Renal cortex interstitium (tissue), 15 donors: ENCODE measurements at places on chromosomes 2 and 18.

- no peak for DNase-seq
Measured at GRCh38 chr2:190717306-190717705, 68.4 kb downstream of the NAB1 start.

- DNase-seq, result no peak
Measured at GRCh38 chr2:205535001-205535400, 147.3 kb upstream of the NRP2 start.

- DNase-seq, result no peak
Measured at GRCh38 chr18:9760641-9761040, 52.5 kb downstream of the RAB31 start.

DNA sequence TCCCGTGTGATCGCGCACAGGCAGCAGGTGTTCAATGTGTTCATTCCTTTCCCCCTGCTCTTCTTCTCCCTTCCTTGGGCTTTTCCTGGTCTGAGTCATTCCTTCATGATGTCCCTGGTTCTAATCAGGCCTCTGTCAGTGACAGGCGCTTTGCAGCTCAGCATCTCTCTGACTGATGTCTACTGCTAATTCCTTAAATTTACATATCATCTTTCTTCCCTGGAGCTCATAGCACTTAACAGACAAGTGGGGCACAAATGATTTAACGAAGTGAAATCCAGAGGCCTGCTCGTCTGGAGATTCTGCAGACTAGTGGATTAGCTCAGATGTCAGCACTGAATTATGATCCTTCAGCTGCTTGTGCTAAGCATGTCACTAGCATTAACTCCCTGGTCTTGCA, 77.9 kb downstream of the NRP2 start:
- DNase-seq, result no peak

GRCh38 chr2:215401896-215402379, 33.9 kb downstream of the FN1 start:
- DNase-seq, result no peak

GRCh38 chr18:49041435-49042245, 90.9 kb upstream of the SMAD7 start:
- peak; percentile 47 for DNase-seq

GRCh38 chr2:162242586-162243280, 512 bp downstream of the FAP start:
- DNase-seq, result no peak

GRCh38 chr2:85644909-85645308, 23.1 kb downstream of the SFTPB start:
- no peak for DNase-seq

GRCh38 chr2:9187620-9188214, 18.9 kb upstream of the ASAP2 start:
- DNase-seq, result no peak

DNA sequence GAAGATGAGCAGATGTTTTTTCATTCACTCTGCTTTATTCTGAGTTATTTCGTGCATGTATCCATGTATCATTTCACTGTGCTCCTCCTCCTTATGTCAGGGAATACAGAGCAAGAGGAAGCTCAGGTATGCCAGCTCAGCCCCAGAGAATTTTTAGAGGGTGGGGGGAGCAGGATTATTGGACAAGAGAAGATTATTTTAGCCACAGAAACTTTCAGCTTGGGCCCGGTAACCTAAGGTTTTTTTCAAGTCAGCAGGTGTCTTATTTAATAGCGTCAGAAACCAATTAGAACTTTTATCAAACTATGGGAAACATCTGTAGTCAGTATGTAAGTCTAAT, 232.9 kb upstream of the SIX3 start:
- no peak for DNase-seq

- DNase-seq, result no peak
Measured at GRCh38 chr2:239948100-239948881, 76.9 kb downstream of the NDUFA10 start.

DNA sequence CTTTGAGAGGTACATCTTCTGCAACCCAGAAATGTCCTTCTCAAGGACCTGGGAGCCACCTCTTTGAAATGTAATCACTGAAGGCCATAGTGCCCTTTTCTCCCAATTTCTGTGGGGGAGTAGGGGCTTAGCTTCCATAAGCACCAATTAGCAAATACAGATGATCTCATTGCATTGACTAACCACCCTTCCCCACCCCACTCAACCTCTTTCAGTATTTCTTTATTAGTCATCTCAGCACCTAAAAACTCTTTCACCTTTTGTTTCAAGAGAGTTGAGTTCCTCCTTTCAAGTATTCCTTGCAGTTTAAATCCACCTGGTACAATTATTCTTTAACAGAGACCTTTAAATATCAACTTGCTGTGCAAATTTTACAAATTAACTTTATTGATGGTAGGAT, 1011.8 kb upstream of the CDH2 start:
- no peak for DNase-seq

DNA sequence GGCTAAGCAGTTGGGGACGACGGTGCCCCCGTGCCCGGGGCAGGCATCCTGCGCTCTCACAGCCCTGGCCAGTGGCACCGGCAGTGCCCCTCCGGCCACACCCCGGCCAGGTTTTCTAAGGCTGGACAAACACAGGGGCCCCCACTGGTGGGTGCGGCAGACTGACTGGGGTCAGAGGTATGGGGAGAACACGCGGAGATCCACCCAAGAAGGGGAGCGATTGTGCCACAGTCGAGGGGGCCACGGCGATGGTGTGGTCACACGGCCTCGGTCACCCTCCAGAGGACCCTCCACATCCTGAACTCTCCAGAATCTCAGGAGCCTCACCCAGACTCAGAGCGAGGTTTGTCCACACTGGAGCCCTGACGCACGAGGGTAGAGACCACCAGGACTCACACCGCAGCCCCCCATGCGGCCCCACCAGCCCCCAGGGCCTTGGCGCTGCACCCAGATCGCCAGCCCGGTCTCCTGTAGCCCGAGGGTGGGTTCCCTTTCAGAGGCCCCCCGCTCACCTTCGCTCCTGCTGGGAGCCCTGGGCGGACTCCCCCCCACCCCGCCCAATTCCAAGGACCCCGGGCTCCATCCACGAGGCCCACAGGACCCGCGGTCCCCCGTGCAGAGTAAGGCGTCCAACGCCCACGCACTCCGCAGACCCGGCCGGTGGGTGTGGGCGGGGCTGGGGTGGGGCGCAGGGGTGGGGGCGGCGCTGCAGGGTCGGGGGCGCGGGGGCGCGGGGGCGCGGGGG, 15.2 kb downstream of the PDCD1 start:
- DNase-seq, result no peak

- DNase-seq, result no peak
Measured at GRCh38 chr2:10372203-10372861, 69.6 kb downstream of the HPCAL1 start.

- DNase-seq, result no peak
Measured at GRCh38 chr2:29278966-29279365, 163.8 kb downstream of the CLIP4 start.

DNA sequence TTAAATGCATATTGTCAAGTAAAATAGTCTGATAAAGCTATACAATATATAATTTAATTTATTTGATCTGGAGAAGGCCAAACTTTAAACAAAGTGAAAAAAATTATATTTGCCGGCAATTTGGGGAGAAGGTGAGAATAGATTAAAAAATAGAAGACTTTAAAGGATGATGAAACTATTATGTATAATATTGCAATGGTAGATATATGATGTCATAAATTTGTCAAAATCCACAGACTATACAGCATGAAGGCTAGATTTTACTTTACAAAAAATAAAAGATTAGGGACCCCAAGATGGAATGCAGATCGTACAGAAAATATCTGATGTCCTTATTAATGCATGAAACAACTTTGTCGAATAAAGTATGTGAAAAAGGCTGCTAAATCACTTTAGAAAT, 67.3 kb upstream of the MAL start:
- DNase-seq, result no peak

- DNase-seq, result no peak
Measured at GRCh38 chr2:45505138-45505537, 105.9 kb downstream of the SRBD1 start.

- no peak for DNase-seq
Measured at GRCh38 chr2:234478121-234478858, 18.6 kb downstream of the ARL4C start.

DNA sequence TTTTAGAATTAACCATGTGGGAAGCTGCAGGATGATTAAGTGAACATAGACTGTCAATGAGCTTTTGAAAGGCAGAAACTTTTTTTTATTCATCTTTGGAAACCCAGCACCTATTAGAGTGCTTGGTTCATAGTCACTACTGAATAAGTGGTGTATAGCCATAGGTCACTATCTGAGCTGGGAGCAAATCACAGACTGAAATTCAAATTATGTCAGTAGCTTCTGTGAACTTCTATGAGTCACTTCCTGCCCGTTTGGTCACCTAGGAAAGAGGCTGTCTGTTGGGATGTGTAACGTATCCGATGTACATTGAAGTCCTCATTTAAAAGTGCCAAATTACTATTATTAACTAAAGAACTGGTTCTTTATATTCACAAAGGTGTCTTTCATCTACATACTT, 20.5 kb upstream of the SLC40A1 start:
- no peak for DNase-seq

DNA sequence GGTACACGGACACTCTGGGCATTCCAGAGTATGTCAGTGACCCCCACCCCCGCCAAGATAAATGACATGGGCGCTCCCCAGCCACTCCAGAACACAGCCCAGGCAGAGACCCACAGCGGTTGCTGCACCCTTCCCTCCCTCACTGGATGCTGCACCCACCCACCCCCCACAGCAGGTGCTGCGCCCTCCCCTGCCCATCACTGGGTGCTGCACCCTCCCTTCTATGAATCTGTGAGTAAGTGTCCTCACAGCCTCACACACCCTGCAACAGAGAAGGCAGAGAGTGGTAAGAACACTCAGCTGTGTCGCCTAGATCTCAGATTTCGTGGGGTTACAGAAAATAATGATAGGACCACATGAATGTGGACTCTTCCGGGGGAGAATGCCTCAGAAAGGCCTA, 23.5 kb downstream of the CHMP1B start:
- DNase-seq, result no peak

DNA sequence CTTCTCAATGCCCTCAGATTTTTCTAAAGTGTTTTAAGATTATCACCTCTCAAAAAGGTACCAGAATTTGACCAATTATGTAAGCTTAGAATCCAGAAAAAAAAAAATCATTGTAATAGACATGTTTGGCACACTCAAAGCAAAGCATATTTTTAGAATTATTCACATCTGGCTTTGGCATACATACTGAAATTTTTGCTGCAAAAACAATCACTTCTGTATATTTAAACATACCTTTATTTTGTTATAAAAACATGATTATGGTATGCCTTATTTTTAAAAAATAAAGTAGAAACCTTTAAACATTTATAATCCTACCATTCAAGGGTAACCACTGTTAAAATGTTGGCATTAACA, 143.3 kb downstream of the ESCO1 start:
- DNase-seq, result no peak

GRCh38 chr18:34480162-34480700, 229.9 kb upstream of the DTNA start:
- no peak for DNase-seq

GRCh38 chr2:177348733-177349693, 43.6 kb upstream of the AGPS start:
- DNase-seq, result no peak

DNA sequence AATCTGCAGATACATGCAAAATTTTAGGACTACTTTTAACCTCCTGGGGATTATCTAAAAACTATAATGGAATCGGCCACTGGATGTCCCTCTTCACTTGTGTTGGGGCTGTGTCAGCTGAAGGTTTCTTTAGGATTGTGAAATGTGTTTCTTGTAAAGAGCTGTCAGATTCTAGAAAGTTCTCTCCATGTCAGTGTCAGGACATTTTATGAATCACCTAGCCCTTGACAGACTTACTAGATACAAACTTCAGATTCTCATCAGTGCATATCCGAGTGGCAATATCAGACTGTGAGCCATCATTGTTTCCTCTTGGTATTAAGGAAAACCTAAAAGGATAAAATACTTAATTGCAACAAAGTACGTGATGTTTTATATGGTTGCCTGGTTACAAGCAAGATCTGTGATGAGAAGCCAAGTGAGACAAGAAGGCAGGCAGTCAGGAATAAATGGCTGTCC, 107.3 kb downstream of the CPS1 start:
- peak; percentile 6 for DNase-seq

DNA sequence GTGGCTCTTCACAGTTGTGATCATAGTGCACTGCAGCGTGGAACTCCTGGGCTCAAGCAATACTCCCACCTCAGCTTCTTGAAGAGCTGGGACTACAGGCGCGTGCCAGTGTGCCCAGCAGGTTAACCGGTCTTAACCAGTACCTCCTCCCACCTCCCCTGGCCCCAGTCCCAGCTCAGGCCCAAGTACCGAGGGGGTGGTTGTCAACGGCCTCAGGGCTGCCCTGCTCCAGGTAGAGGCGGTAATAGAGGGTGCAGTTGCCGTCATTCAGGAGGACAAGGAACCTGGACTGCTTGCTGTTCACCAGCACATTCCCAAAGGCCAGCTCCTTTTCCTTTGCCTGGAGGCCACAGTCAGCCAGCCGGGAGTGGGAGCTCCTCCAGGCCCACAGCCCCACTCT, 19.7 kb downstream of the CFAP65 start:
- DNase-seq, result no peak

- no peak for DNase-seq
Measured at GRCh38 chr2:226130192-226130591, 669.4 kb downstream of the IRS1 start.

GRCh38 chr2:156405586-156405985, 30.6 kb upstream of the GPD2 start:
- no peak for DNase-seq

DNA sequence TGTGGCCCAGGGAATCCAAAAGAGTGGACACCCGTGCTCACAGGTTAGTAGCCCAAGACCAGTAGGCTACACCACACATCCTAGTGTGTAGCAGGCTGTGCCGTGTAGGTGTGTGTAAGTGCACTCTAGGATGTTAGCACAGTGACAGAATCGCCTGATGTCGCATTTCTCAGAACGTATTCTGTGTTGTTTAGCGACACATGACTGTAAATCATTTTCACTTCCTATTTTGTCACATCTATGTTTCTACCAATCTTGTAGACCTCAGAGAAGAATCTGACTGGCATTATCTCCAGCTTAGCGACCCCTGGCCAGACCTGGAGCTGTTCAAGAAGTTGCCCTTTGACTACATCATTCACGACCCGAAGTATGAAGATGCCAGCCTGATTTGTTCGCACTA, 45.1 kb downstream of the NTSR2 start:
- no peak for DNase-seq

DNA sequence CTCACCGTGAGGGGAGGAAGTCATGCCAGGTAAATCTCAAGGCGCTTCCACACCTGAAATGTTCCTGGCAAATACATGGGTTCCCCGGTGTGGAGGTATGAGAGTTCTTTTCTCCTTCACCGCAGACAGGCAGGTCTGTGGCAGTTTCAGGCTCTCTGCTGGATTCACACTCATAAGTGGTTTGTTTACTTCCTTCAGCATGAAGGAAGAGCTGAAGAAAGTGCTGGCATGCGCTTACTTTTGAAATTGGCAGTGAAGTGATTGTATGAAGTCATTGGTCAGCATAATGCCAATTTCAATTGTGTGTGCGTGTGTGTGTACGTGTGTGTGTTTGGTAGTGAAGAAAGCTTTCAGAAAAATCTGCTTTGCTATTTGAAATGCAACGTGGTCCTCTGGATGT, 43.4 kb downstream of the RNF144A start:
- no peak for DNase-seq
